Brain pericyte (primary cell): ENCODE measurements at places on chromosomes 4 and X.

DNA sequence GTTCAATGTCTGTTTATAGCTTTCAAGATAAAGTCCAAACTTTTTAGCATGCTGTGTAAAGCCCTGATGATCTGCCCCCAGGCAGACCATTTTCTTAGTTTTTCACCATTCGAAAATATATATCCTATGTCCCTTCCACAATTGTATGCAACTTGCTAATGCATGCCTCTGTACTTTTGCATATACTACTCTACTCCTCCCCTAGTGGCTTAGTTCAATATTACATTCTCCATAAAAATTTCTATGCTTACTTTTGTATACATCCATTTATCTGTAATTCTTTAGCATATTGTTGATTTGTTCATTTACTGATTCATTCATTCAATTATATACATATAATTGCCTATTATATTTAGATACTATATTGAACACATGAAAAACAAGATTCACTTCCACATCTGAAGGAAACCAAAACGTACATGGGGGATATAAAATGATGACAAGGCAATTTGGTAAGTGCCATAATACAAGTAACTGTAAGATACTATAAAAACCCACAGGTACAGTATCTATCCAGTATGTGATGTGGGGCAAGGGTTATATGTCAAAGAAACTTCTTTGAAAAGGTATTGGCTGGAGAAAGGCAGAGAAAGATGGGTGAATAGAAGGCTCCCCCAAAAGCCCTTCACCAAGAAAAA lies 902.5 kb downstream of the FAM133A start:
- no peak for DNase-seq

DNA sequence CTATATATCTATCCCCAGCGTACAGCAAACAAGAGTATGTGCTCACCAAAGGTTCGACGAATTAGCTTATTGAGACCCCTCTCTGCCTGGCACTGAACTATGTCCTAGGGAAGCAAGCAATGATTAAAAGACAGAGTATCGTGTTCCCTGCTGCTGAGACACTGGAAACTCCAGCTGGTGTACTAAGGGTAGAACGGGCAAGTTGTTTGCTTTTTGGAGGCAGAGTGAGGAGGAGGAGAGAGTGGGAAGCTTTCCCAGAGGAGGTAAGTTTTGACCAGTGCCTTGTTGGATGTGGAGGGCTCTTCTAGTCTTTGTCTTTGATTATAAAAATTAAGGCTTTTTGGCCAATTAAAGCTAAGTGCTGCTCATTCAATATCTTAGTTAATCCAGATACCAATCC lies 61.7 kb downstream of the PJA1 start:
- no peak for DNase-seq

DNA sequence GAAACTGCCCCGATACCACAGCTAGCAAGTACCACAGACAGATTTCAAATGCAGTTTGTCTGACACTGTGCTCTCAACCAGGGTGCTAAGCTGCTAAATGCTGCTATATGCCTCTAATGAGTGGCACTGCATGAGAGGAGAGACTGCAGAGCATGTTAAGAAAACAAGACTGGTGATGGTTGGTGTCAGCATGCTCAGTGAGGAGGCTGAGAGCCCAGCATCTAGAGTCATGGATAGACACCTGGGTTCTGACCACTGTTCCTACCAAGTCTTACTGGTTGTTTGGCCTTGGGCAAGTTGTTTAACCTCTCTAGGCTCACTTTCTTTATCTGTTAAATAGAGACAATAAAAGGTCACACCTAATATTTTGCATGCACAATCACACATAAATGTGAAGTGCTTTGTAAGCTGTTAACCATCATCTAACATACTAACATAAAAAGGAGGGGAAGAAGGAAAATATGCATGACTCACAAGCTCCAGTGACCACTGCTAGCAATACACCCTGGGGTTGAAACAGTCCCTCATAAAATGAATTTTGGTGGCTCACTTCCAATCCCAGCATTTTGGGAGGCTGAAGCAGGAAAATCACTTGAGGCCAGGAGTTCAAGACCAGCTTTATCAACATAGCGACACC lies 20.7 kb downstream of the HHIP start:
- no peak for DNase-seq

GRCh38 chr4:39638354-39639239 lies at the start of gene SMIM14:
SMIM14 (minus strand) TSS chr4:39638865; CDS start chr4:39605145, 33,720 bp downstream.
- peak; percentile 95 for DNase-seq

- no peak for DNase-seq
Observed at GRCh38 chr4:125750828-125751466, 436.2 kb downstream of the FAT4 start.

DNA sequence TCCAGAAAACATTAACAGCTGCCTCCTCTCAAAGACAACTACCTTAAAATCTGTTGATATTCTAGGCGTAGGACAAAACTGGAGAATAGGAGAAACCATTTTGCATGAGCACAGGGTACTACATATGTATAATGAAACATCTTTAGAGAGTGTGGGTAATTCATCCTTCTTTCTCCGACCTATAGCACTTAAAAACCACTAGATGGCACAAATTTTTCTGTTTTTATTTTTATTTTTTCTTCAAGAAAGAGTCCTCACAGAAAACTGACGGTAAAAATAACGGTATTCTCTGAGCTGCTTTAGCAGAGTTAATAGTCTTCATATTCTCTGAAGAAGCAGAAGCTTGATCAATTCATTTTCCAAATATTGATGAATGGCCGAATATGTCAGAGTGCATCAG lies 14.6 kb downstream of the SMIM31 start:
- DNase-seq, result no peak

DNA sequence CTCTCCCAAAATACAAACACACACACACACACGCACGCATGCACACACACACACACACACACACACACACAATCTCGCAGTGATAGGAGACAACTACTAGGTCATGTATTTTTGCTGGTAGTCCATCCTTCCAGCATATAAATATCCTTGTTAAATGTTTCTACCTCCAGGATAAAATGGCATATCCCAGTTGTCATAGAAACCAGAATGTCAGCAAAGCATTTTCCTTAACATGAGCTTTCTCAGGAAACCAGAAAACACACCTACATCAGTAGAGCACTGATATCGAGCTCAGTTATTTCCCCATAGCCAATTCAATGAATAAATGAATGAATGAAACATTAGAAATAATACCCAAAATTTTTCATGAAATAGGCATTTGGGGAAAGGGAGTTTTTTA lies 115.7 kb downstream of the PWWP3B start:
- DNase-seq, result no peak

DNA sequence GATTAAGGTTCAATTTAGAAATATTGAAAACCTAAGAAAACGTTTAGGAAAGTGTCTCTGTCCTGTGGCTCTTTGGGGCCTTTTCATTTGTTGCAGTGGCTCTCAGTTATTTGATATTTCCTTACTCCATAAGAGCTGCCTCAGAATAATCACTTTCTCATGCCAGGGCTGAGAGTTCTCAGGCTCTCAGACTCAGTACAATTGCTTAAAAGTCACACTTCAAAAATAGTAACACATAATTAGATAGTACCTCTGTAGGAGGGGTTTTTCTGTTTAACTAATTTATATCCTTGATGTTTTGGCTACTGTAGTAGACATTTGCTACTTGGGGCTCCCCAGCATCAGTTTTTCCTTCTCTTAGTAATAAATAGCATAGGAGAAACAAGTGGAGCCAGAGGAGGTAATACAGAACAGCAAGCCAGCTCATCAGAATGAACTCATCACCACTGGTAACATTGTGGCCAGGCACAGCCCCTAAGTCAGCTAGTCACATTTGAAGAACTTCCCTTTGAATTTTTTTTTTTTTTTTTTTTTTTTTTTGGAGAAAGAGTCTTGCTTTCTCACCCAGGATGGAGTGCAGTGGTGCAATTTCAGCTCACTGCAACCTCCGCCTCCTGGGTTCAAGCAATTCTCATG lies 8.0 kb upstream of the HNRNPD start:
- no peak for DNase-seq

GRCh38 chr4:60953826-60954225 lies 246.3 kb upstream of the ADGRL3 start:
- DNase-seq, result no peak

DNA sequence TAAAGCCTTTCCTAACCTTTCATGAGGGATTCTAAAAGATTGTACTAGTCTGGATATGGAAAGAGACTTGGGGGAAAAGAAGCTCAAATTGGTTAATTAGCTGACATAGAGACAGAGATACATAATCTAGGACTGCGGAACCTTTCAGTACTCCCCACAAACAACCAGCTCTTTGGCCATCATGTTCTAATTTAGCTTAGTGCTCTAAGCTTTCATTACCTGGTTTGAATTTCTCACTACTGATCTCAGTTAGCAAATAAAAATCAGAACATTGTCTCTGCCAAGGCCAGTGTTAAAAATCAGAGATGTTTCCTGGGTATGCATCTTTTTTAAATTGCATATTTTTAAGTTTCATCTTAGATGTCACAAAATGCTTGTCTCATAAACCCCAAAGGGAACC lies 254.4 kb downstream of the GLUD2 start:
- DNase-seq, result no peak

- DNase-seq, result no peak
Observed at GRCh38 chr4:132281733-132282132, 867.4 kb upstream of the PCDH10 start.

DNA sequence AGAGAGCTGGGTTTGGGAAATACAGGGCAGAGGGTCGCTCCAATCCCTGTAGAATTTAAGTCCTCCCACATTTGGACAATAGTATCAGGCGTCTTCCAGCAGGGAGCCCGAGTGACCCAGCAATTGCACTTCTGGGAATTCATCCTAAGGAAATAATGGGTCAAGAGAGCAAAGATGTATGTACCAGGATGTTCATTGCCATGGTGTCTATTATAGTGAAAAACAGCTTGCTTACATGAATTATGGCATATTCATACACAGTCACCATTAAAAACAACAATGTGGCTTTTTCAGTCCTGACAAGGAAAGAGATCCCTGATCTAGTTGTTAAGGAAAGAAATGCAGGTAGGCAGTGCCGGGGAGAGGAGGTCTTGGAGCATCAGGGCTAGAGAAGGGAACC lies 167.7 kb downstream of the PJA1 start:
- no peak for DNase-seq

- DNase-seq, result no peak
Observed at GRCh38 chr4:148514581-148514980, 72.4 kb upstream of the NR3C2 start.

- no peak for DNase-seq
Observed at GRCh38 chr4:101464596-101464995, 117.3 kb upstream of the PPP3CA start.

DNA sequence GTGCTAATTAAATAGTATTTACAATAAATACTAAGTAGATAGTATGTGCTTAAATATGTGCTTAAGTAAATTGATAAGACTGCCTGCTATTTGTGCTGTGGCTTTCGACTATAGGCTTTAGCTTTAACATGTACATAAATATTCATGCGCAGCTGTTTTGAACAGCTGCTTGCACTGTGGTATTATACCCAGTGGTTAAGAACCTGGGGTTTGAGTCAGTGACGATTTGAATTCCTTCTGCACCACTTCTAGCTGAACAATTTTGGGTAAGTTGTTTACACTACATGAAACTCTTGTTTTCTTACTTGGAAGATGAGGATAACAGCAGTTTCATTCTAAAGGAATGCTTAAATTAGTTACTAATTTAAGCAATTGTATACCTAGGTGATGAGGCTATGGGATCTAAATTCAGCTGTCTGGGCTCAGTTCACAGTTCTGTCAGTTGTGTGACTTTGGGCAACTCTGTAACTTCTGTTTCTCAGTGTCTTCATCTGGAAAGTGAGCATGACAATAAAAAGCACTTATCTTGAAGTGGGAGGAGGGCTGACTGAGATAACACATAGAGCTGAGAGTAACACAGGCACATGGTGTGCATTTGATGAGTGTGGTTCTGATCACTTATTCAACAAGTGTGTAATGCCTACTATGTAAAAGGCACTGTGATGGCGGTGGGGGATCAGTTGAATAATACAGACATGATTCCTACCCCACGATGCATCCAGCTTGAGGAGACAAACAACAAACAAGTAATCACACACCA lies 37.0 kb downstream of the HPGDS start:
- DNase-seq, result no peak

GRCh38 chrX:48998391-48998790 lies 3.7 kb downstream of the GRIPAP1 start:
- no peak for DNase-seq

GRCh38 chrX:135275973-135276372 lies 24.1 kb downstream of the ETDA start:
- DNase-seq, result no peak
